ENCODE measurements at places on chromosomes 12 and 14.

GRCh38 chr14:56122301-56122700 is 4.1 kb downstream of the PELI2 start:
- no peaks in the 10 kb centered on the region for H3K27me3 ChIP-seq
- H3K27ac ChIP-seq = no peak overlapping the region
- no peaks in the 10 kb centered on the region for H3K36me3 ChIP-seq
- DNase-seq = no peak

- H3K27ac ChIP-seq = no peak overlapping the region
- no peaks in the 10 kb centered on the region for H3K36me3 ChIP-seq
- no peak for DNase-seq
These were observed 25.7 kb downstream of the SLC4A8 start for GRCh38 chr12:51450333-51450732.

GRCh38 chr14:65439117-65439516 is 26.6 kb downstream of the FUT8 start:
- H3K4me1 ChIP-seq = peaks cover 7% of the 10 kb centered on the region
- no peak overlapping the region for H3K4me3 ChIP-seq
- no peak for DNase-seq
- peaks cover 3% of the 10 kb centered on the region for H3K36me3 ChIP-seq
- no peak overlapping the region for H3K27ac ChIP-seq

- H3K4me1 ChIP-seq = no peaks in the 10 kb centered on the region
- H3K4me3 ChIP-seq = no peak overlapping the region
- H3K27me3 ChIP-seq = no peaks in the 10 kb centered on the region
These were observed 454.3 kb upstream of the LMO3 start for GRCh38 chr12:17060260-17060659.

GRCh38 chr12:87678453-87678852 is 350.7 kb downstream of the C12orf50 start:
- no peaks in the 10 kb centered on the region for H3K4me1 ChIP-seq
- no peaks in the 10 kb centered on the region for H3K36me3 ChIP-seq
- no peak overlapping the region for H3K4me3 ChIP-seq
- H3K27ac ChIP-seq = no peak overlapping the region

GRCh38 chr14:32022938-32023466 is 54.1 kb upstream of the ARHGAP5 start:
- no peaks in the 10 kb centered on the region for H3K27me3 ChIP-seq
- DNase-seq = no peak
- H3K27ac ChIP-seq = peak overlapping the region; percentile 52
- no peak overlapping the region for H3K4me3 ChIP-seq
- peaks cover 24% of the 10 kb centered on the region for H3K4me1 ChIP-seq
- H3K36me3 ChIP-seq = no peaks in the 10 kb centered on the region

- DNase-seq = no peak
- no peak overlapping the region for H3K27ac ChIP-seq
- no peaks in the 10 kb centered on the region for H3K36me3 ChIP-seq
- H3K27me3 ChIP-seq = no peaks in the 10 kb centered on the region
- H3K4me3 ChIP-seq = no peak overlapping the region
These were observed 144.4 kb downstream of the CAND1 start for GRCh38 chr12:67413577-67413976.

DNA sequence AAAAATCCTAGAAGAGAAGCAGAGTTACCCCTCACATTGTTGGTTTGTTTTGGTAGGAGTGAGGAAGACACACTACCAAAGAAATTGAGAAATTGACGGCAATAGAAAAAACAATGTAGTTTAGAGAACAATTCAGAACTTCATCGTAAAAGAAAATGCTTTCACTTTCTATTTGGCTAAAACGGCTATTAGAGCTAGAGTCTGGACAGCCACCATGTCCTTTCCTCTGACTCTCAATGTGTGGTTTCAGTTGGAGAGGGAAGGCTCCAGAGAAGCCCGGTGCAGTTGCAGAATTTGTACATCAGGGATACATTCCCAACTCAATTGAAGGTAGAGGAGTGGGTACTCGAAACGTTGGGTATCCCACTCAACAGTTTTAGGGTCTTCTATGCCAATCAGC is 535.3 kb downstream of the GALC start:
- H3K27me3 ChIP-seq = no peaks in the 10 kb centered on the region
- H3K4me3 ChIP-seq = no peak overlapping the region
- no peaks in the 10 kb centered on the region for H3K4me1 ChIP-seq
- DNase-seq = no peak

Measured in suprapubic skin (tissue), 4 donors.